ENCODE measurements at places on chromosomes 11 and 22. TPM values are rescaled to one million over a fixed set of nuclear protein-coding genes. Genes with fewer than 3 reads are reported as not detected.
A peak's percentile ranks its signal among the peaks of the same experiment; 100 is the strongest.

C11orf87 gene
- not detected for total RNA-seq

TMPRSS13 gene
- 5.1 TPM for total RNA-seq

ALDH3B2 gene
- total RNA-seq = not detected

XKR3 gene
- not detected for total RNA-seq

NDUFA6 gene
- total RNA-seq = 104 TPM

USP2 gene
- 18.7 TPM for total RNA-seq

SGSM1 gene
- total RNA-seq = 2.1 TPM

SLC22A25 gene
- total RNA-seq = 0.18 TPM

ARHGAP8 gene
- 45.2 TPM for total RNA-seq

BIK gene
- total RNA-seq = 13.3 TPM

MMP8 gene
- not detected for total RNA-seq

DNA sequence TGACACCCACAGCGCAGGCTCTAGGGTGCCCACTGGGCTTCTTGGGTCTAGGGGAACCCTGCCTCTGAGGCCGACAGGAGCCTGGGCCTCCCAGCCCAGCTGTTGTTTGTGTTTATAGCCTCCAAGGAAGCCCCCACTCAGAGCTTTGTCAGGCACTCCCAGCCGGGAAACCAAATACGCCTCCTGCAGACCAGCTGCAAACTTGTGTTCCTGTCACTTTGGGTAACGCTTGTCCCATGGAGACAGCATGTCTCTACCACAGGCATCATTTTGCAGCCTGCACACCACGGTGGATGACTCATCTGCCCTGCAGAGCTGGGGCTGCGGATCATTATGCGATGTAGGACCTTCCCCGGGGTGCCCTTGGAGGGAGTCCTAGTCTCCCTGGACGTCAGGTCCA is 40.6 kb upstream of the CRYBB3 start:
- H3K27me3 ChIP-seq = no peaks in the 10 kb centered on the region
- peaks cover 3% of the 10 kb centered on the region for H3K4me1 ChIP-seq
- no peak overlapping the region for H3K4me3 ChIP-seq

DNA sequence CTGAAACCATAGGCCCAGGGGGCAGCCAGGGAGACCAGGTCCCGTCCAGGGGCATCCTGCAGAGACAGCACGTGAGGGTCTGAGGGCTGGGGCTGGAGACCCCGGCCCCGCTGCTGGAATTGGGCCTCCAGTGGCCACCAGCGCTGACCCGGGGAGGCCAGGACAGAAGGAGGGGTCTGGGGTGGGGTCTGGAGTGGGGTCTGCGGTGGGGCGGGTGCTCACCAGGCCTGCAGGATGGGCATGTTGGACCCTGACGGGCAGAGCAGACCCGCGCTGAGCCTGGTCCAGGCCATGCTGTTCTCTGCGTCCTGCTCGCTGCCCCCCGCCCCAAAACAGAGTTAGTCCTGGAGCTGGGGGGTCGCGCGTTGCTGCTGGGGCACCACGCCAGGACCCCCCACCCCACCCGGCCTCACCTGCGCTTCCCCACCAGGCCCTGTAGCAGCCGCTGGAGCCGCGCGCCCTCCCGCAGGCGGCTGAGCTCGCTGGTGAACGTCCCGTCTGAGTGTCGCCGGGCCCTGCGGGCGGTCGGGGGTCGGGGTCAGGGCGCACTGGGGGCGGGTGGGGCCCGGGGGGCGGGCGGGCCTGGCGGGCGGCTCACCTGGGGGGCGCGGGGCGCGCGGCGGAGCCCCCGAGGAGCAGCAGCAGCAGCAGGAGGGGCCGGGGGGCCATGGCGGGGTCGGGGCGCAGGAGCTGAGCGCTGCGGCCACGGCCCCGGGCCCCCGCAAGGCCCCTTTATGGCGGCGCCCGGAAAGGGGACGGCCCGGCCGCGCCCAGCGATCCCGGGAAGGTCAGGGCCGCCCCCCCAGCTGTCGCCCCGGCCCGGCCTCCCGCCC is at the start of gene SCT:
SCT (minus strand) TSS at position 707 of the 833 bp plus-strand sequence; CDS start at position 669, 38 bp downstream.
- H3K4me1 ChIP-seq = no peaks in the 10 kb centered on the region
- peak; percentile 72 for DNase-seq
- H3K27ac ChIP-seq = no peak within 1 kb of the TSS
- no peaks in the 10 kb centered on the region for H3K36me3 ChIP-seq

GRCh38 chr11:131672191-131672590 is 301.8 kb downstream of the NTM start:
- DNase-seq = no peak
- no peak overlapping the region for H3K4me3 ChIP-seq
- H3K27me3 ChIP-seq = peaks cover 4% of the 10 kb centered on the region
- H3K36me3 ChIP-seq = no peaks in the 10 kb centered on the region
- no peak overlapping the region for H3K27ac ChIP-seq
- H3K4me1 ChIP-seq = no peaks in the 10 kb centered on the region

- no peak overlapping the region for H3K27ac ChIP-seq
- H3K36me3 ChIP-seq = no peaks in the 10 kb centered on the region
- H3K27me3 ChIP-seq = no peaks in the 10 kb centered on the region
- DNase-seq = peak; percentile 90
- peak overlapping the region; percentile 94 for H3K4me3 ChIP-seq
Observed at GRCh38 chr11:76236092-76236999, 30.0 kb upstream of the WNT11 start.

DNA sequence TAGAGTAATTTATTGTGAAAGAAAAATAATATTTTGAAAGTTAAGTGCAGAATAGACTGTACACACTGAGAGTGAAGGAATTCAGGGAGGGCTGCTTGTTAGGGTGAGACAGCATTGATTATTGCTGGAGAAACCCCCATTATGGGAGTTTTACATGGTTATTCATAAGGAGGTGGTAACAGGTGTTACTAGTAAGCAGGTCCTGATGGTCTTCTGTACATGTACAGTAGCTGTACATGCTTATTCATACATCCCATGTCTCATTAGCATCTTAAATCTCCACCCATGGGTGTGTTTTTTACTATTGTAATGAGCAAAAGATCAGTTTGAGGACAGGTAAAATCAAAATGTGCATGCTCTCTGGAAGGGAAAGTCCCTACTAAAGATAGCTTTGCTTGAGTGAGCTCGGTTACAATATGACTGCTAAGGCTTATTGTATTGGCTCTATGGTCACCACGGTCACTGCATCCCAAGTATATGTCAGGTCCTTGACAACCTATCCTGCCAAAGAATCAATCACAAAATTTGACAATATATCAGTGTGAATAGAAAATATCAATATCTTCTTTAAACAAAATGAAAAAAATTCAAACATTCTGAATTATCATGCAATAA is 6.2 kb downstream of the KDM4F start:
- DNase-seq = no peak
- no peaks in the 10 kb centered on the region for H3K36me3 ChIP-seq
- no peak overlapping the region for H3K4me3 ChIP-seq
- no peak overlapping the region for H3K27ac ChIP-seq
- no peaks in the 10 kb centered on the region for H3K4me1 ChIP-seq
- H3K27me3 ChIP-seq = peaks cover 21% of the 10 kb centered on the region

GRCh38 chr11:76380159-76380976 is 564 bp downstream of the THAP12 start:
- DNase-seq = peak; percentile 75
- H3K4me3 ChIP-seq = peak overlapping the region; percentile 96
- no peaks in the 10 kb centered on the region for H3K27me3 ChIP-seq

- H3K4me3 ChIP-seq = no peak overlapping the region
- H3K27me3 ChIP-seq = no peaks in the 10 kb centered on the region
- H3K27ac ChIP-seq = no peak overlapping the region
- H3K4me1 ChIP-seq = no peaks in the 10 kb centered on the region
- DNase-seq = no peak
Observed at GRCh38 chr11:118838905-118839553, 44.7 kb upstream of the CXCR5 start.

DNA sequence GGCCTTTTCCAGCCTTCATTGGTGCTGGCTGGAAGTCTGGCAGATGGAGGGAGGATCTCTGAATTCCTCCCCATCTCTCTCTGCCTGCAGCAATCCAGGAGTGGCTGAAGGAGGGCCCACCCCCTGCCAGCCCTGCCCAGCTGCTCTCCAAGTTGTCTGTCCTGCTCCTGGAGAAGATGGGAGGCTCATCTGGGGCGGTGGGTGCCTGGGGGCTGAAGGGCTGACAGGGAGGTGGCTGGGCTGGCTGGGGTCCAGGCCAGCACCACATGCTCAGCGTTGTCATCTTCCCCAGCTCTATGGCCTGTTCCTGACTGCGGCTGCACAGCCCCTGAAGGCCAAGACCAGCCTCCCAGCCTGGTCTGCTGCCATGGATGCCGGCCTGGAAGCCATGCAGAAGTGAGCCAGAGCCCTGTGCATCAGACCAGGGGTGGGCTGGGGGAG is 12.2 kb downstream of the TKFC start:
- no peaks in the 10 kb centered on the region for H3K27me3 ChIP-seq
- H3K36me3 ChIP-seq = no peaks in the 10 kb centered on the region
- H3K27ac ChIP-seq = peak overlapping the region; percentile 51

- peaks cover 21% of the 10 kb centered on the region for H3K27me3 ChIP-seq
- no peaks in the 10 kb centered on the region for H3K36me3 ChIP-seq
- peaks cover 5% of the 10 kb centered on the region for H3K4me1 ChIP-seq
Observed at GRCh38 chr11:122882857-122883645, 492 bp downstream of the JHY start.

DNA sequence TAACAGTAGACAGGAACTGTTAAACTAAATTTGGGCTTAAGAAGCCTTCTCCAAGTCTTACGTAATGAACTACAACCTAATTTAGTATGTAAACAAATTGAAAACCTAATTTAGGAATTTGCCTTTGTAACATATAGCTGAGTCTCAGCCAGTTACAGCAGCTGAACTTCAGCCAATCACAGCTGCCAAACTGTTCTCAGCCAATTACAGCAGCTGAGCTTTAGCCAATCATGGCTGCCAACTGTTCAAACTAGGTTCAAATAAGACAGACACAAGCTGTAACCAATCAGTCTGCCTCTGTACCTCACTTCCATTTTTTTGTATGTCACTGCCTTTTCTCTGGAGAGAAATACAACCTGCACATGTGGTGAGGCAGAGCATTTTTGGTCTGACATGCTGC is 95.0 kb upstream of the CD44 start:
- DNase-seq = no peak
- no peaks in the 10 kb centered on the region for H3K27me3 ChIP-seq
- no peak overlapping the region for H3K27ac ChIP-seq
- H3K4me3 ChIP-seq = no peak overlapping the region

- H3K27ac ChIP-seq = no peak overlapping the region
- DNase-seq = no peak
- peaks cover 21% of the 10 kb centered on the region for H3K4me1 ChIP-seq
- H3K27me3 ChIP-seq = no peaks in the 10 kb centered on the region
- peaks cover 79% of the 10 kb centered on the region for H3K36me3 ChIP-seq
- no peak overlapping the region for H3K4me3 ChIP-seq
Observed at GRCh38 chr11:8730697-8731020, 48.1 kb downstream of the RPL27A start.

DNA sequence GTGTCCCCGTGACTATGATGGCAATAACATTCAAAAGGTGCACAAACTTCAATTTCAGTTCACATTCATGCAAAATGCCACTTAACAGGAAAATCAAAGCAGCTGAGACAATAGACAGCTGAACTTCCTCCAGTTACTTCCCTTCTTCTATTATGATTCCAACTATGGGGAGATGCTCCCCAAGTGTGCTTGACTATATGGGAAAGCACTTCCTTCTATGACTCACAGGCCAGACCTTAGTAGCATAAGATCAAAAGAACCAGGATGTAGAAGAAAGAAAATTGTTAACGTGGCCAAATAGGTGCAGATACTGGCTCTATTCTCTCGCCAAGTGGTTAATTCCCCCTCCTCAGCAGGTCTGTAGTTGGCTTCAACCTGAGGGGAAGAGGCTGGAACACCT is 7.8 kb upstream of the FAT3 start:
- H3K4me3 ChIP-seq = no peak overlapping the region
- no peak overlapping the region for H3K27ac ChIP-seq
- no peaks in the 10 kb centered on the region for H3K4me1 ChIP-seq
- no peak for DNase-seq
- no peaks in the 10 kb centered on the region for H3K27me3 ChIP-seq
- H3K36me3 ChIP-seq = no peaks in the 10 kb centered on the region

- H3K4me1 ChIP-seq = no peaks in the 10 kb centered on the region
- H3K4me3 ChIP-seq = no peak overlapping the region
- H3K27me3 ChIP-seq = no peaks in the 10 kb centered on the region
- no peak overlapping the region for H3K27ac ChIP-seq
- DNase-seq = no peak
- H3K36me3 ChIP-seq = peaks cover 6% of the 10 kb centered on the region
Observed at GRCh38 chr22:28949788-28950187, 66.4 kb downstream of the ZNRF3 start.

GRCh38 chr11:45761659-45762058 is 43.3 kb upstream of the SLC35C1 start:
- H3K4me3 ChIP-seq = no peak overlapping the region
- no peak for DNase-seq
- no peak overlapping the region for H3K27ac ChIP-seq
- no peaks in the 10 kb centered on the region for H3K27me3 ChIP-seq
- no peaks in the 10 kb centered on the region for H3K4me1 ChIP-seq

- no peak overlapping the region for H3K4me3 ChIP-seq
- H3K27ac ChIP-seq = no peak overlapping the region
- H3K36me3 ChIP-seq = peaks cover 4% of the 10 kb centered on the region
- DNase-seq = no peak
- H3K27me3 ChIP-seq = no peaks in the 10 kb centered on the region
Observed at GRCh38 chr22:44711241-44711560, 9.2 kb downstream of the PRR5 start.

Data from endodermal cell (in vitro differentiated cells).